ENCODE measurements at places on chromosomes 13 and 19. TPM values are rescaled to one million over a fixed set of nuclear protein-coding genes. Genes with fewer than 3 reads are reported as not detected.

ZIC5 gene
- not detected for total RNA-seq

DPF1 gene
- total RNA-seq: 1.4 TPM

DNAJC3 gene
- total RNA-seq: 27.9 TPM

IGFL2 gene
- 0.23 TPM for total RNA-seq

SPRED3 gene
- total RNA-seq: 2.6 TPM

FRY gene
- total RNA-seq: 2.4 TPM

All from activated T-helper 1 cell treated with anti-CD3 and anti-CD28 coated beads, Interleukin-12 subunit alpha, Interleukin-12 subunit beta, Interleukin-2, Interleukin-4 antibody, amounts not matched to agents 30 ng/mL and 10 ng/mL and 1 ng/mL, durations not matched to agents 14 hours and 24 hours and 36 hours (primary cell).